ENCODE measurements at places on chromosomes 6 and 20.

GRCh38 chr6:16168858-16169257, 40.0 kb downstream of the MYLIP start:
- no peak for DNase-seq

DNA sequence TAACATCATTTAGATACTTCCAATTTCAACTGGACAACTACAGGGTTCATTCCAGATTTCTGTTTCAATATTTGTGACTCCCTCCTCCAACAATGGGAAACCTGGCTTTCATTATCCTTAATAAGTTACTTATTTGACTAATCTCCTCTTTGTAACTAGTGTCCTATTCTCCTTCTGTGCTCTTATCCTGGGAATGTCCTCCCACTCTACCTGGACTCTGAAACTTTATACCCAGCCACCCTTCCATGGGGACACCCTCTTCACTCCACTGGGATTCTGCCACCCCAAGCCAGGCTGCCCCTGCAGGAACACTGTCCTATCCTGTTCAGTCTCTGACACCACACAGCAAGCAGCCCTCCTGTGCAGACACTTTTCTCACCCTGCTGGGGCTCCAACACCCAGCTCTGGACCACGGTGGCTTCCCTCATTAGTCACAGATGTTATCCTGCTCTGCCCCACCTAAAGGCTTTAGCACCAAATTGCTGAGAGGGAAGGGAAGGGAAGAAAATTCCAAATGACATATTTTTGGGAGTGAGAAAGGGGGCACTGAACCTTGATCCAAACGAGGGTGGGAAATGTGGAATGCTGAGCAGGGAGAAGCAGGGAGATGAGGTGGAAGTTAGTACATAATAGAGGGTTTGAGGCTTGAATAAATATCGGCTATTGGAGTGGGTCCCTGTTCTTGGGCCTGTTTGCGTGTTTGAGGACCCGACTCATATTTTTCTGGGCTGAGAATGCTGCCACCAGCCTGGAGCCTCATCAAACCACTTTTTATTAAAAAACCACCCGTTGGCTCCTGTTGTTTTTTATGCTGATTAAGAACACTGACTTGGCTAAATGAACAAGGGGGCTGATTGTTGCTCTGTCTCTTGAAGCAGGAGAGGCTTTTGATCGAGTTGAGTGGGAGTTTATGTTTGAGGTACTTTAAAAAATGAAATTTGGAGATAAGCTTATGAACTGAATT, 54.0 kb upstream of the AKIRIN2 start:
- DNase-seq, result no peak

DNA sequence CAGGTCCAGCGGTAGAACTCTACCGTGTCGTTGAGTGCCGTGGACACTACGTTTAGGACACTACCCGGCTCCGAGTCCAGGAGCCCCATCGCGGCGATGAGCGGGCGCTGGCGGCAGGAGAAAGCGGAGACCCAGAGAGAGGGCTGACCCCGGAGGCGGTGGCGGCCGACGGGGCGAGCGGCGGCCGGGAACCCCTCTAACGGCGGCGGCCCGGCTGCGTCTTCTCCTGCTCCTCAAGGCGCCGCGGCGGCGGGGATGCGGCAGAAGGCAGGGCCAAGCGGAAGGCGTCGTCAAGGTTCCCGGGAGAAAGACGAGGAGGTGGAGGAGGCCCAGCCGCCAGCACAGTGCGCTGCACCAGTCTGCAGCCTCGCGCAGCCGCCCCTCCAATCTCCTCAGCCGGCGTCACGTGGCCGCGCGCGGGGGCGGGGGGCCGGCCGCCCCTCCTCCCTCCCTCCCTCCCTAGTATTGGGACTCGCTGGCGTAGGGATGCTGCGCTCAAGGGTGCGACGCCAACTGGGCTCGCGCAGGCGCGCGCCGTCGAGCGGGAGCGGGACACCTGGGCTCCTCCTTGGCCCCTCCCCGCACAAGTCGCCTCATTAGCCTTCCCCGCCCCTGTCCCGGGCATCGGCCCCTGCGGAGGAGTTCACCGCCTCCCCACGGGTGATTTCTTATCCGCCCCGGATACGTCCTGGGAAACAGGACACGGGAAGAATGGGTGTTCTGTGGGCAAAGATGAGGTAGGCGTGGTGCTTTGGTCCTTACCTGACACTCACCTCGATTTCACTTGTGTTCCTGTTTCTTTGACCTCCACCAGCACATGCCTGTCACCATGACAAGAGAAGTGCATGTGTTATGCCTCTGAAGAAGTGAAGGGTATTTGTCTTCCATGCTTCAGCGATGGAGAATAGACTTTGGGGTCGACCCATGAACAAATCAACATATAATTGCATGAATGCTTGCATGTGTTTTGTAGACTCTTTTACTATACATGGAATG, at the start of gene ELOVL4:
Gene ELOVL4, minus strand, starts transcription at position 363 of the 996 bp plus-strand sequence. Its CDS starts 274 bp downstream, at position 89.
- no peak for DNase-seq

DNA sequence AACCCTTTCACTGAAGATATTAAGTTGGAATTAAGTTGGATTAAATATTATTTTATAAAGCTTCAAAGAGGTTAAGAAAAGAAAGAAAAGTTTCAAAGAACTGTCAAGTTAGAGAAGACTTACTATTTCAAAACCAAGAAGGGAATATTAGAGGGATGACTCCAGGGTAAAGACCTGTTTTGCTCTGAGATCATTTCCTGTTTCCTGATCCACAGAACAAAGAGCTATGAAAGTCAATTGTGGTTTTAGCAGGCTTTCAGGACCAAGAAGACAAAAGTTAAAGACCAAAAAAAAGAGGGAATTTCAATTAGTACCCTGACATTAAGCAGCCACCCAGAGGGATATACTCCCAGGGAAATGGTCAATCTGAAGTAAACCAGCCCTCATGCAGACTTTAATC, 19.4 kb downstream of the ESF1 start:
- DNase-seq, result no peak

DNA sequence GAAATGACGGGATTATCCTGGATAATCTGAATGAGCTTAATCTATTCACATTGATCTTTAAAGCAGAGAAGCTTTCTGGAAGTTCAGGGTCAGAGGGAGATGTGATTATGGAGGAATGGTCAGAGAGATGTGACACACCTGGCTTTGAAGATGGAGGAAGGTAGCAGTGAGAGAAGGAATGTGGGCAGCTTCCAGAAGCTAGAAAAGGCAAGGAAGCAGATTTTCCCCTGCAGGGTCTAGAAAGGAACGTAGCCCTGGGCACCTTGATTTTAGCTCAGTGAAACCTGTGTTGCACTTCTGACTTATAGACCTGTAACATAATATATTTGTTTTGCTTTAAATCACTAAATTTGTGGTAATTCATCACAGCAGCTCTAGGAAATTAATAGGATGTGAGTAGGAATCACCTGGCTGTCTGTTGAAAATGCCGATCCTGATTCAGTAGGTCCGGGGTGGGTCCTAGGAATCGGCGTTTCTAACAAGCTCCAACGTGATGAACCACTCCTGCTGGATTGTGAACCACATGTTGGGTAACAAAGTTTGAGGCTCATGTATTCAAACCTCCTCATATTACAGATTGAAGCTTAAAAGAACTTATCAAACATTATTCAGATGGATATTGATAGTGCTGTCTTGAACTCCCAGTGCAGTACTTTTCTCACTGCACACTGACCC, 157.0 kb downstream of the GJA1 start:
- DNase-seq, result no peak

DNA sequence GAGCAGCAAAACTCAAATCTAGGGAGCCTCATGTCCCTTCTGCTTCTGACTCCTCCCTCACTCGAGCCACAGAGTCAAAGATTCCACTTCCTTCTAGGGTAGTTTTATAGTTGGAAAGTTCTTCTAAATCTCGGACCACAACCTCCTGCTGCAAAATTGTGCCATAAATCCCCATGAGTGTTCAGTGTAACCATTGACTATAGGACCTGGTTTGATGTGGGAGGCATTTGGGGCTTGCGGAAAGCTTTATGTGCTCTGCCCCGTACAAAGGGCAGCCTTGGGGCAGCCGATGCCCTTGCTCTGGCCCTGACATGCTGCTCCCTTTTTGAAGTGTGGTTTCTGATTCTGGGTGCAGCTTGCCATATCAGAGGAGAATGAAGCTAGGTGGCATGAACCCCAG, 43.6 kb upstream of the IER3 start:
- DNase-seq, result no peak

DNA sequence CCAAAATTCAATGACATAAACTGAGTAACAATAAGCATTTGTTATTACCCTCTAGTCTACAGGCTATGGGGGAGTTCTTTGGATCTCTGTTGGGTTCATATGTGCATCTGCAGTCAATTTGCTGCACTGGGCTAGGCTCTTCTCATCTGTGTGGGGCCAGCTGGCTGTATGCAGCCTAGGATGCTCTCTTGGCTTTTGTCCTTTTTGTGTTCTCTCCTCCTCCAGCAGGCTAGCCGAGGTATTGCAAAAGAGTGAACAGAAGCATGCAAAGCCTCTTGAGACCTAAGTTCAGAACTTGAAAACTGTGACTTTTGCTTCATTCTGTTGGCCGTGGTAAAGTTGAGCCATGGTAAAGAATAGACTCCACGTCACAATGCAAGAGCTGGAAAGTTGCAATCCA, 62.8 kb upstream of the FOXO3 start:
- DNase-seq, result no peak

DNA sequence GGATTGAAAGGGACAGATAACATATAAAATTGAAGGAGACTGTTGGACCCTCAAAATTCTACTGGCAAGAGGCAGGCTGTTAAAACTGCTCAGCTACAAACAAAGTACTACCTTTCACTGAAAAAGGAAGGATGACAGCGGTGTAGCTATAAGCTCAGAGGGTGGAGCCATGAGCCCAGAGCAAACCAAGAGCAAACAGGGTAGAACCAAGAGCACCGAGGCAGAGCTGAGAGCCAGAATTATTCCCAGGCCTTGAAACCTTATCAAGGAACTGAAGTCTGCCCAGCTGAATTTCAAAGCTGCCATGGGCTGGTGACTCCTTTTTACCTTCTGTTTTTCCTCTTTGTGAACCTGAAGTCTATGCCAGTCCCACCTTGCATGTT, 74.7 kb upstream of the SLC4A11 start:
- no peak for DNase-seq
